Brain pericyte (primary cell): ENCODE measurements at places on chromosomes 7 and 10.

GRCh38 chr10:86651631-86652331 lies 2.6 kb upstream of the OPN4 start:
- no peak for DNase-seq

DNA sequence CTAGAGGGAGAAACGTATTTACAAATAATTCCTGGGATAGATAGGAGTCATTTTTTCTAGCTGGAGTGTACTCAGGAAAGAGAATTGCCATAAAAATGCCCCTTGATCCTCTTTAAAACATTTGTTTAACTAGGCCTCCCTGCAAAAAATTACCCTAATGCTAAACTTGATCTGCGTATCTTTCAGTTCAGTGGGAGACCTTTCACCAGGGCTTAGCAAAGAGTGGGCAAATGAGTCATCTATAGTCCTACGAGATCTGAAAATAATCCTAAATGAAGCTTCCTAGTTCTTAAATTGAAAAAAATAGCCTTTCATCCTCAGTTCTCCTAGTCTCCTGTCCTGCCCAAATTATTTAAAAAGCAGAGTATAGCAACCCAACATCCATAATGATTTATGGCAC lies 198.6 kb upstream of the FRMD4A start:
- no peak for DNase-seq

GRCh38 chr10:88401671-88402347 lies 181.3 kb downstream of the RNLS start:
- no peak for DNase-seq

GRCh38 chr10:93999401-93999851 lies 5.7 kb downstream of the PLCE1 start:
- no peak for DNase-seq
